ENCODE measurements at places on chromosomes 3 and 15.

- DNase-seq: no peak
These were observed 226.8 kb downstream of the MAGI1 start for GRCh38 chr3:65811892-65812291.

DNA sequence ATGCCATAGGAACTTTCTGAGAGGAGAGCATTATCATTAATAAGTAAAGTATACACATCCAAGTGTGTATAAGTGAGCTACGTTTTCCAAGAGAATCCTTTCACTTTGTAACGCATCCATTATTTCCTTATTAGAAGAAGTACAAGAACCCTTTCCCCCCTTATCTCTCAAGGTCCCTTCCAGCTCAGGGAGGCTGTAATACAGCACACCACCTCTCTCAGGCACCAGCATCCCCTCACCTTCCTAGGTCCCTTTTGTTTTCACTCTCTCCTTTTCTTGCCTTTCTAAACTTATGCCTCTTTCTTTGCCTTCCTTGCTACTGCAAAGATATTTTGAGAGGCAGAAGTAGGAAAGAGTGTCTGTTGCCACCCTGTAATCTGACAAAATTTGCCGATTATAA, 446.0 kb downstream of the GRM7 start:
- no peak for DNase-seq

- no peak for DNase-seq
These were observed 394.2 kb downstream of the EDEM1 start for GRCh38 chr3:5581743-5582142.

GRCh38 chr15:77118882-77119321, 48.0 kb upstream of the TSPAN3 start:
- peak; percentile 88 for DNase-seq

DNA sequence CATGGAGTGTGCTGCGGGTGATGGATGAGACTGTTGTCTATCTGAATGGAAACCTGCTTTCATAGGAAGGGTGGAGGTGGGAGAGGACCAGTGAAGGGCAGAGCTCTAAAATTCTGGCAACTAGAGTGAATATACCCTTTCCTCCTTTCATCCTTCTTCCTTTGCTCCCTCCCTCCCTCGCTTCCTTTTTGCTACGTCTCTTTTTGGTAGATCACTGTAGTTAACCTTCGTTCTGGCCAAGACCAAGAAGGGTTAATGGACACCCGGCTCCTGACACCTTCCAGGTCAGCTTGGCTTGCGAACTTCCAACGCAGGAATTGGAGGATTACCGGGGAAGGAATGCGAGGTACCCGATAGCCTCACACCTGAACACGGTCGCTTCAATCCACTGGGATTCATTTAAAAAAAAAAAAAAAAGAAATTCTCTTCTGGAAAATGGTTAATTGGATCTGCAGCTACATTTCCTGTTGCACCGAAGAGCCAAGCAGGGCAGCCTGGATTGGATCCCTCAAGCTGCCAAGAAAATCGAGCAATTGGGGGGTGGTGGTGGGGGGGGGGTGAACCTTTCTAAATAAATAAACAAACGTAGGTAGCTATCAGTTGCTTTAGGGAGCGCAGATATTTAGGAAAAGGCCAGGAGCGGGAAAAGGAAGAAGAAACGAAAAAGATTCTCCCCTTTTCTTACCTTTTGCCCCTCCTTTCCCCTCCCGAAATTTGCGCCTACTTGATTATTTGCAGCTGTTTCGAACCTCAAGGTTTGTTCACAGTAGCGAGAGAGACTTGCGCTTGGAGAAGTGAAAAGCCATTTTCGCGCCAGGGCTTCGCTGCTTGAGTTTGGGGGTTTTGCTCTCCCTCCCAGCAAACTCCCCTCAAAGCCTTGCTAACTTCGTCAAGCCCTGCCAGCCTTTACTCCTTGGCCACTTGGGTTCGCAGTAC, 9.5 kb upstream of the NR2F2 start:
- no peak for DNase-seq

- DNase-seq: no peak
These were observed 103.6 kb downstream of the BOC start for GRCh38 chr3:113314923-113315322.

DNA sequence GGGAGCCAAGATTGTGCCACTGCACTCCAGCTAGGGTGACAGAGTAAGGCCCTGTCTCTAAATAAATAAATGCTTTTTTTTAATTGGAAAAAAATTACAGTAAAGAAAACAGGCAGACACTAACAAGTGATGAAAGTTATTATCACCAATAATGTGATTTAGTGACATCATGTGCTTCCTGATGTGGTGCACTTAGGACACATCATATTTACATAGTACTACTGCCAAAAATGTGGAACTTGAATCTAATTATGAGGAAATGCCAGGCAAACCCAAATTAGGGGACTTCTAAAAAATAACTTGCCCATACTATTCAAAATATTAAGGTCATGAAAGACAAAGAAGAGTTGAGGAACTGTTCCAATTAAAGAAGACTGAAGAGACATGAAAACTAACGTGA, 30.8 kb downstream of the MAP4 start:
- no peak for DNase-seq
